Stimulated activated CD4-positive, alpha-beta T cell treated with anti-CD3 and anti-CD28 coated beads, Interleukin-4, amount 100 ng/mL, for 4 hours (primary cell): ENCODE measurements at places on chromosomes 4 and X.

DNA sequence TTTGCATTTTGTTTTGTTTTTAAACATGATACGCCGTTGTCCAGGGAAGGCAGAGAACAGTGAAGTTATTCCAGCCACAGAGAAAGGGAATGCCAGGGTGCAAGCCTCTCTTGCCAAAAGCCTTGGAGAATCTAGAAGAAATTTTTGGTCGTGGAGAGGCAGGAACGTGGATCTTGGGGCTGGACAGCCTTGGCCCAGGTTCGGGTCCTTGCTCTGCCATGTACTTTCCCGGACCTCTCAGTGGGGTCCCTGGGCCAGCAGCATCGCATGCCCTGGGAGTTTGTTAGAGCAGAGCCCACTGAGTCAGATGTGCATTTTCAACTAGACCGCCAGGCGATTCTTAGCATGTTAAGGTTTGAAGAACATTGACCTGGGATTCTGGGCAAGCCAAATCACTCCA is 18.6 kb downstream of the FAM9A start:
- DNase-seq: no peak

DNA sequence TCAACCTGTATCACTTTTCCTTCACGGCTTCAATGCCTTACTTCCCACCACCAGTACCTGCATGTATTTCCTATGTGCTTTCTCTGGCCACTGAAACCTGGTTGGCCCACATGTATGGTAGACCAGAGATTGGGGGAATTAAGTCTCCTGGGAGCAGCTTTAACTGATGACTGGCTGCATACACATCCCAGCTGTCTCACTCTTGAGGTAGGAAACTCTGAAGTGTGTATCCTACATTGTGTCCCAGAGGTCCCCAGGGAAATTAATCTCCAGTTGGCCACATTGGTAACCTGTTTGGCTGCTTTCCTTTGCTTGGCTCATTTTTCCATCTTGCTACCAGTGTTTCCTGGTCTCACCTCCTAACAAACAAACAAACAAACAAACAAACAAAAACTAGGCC is 124.4 kb downstream of the ZNF827 start:
- no peak for DNase-seq

- no peak for DNase-seq
These were observed 935.5 kb downstream of the ADGRL3 start for GRCh38 chr4:62135565-62136156.

DNA sequence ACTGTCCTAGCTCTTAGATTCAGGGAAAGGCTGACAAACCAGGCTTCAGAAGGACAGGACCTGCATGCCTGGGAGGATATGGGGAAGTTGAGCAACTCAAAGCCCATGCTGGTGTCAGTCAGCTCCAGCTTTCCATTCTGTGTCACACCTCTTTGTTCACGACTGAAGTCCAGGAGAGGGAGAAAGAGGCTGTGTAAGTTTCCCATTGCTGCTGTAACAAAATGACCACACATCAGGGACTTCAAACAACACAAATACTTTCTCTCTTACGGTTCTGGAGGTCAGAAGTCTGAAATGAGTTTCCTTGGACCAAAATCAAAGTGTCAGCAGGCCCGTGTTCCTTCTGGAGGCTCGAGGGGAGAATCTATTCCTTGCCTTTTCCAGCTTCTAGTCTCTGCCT is 50.6 kb upstream of the STX18 start:
- DNase-seq: no peak

DNA sequence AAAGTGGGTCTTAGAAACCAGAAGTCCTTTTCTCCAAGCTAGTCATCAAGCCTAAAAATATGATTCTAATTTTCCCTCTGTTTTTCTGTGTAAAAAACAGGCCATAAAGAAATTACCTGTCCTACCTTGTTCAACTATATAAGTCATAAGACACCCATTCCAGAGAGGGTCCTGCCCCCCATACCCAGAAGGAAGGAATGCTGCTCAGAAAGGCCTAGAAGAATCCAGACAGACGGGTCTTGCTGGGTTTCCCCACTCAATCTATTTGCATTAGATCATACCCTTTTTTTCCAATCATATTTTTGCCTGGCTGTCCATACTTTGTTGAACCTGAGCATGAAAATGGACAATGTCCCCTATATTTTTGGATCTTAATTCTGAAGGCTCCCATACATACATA is 16.3 kb upstream of the XAGE2 start:
- no peak for DNase-seq
